LoVo (cell line): ENCODE measurements at places on chromosomes 2 and 18.

GRCh38 chr2:219542931-219543595 is 546 bp downstream of the CHPF start:
- peak; percentile 14 for DNase-seq

DNA sequence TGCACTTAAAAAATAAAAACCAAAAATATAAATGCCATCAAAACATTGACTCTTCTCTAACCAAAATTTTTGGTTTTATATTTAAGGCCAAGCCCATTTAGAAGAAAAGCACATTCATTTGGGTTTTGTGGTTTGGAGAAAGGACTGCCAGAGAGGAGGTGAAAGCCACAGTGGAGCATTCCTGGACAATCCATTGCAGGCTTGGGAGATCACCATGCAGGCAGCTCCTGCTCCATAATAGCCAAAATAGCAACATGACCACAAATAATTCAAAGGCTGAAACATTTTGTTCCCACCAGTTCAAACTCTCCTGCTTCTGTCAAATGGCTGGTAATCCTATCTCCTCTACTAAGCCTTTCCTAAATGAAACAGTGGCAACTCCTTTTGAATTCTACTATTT is 73.5 kb downstream of the GALNT3 start:
- DNase-seq, result no peak

DNA sequence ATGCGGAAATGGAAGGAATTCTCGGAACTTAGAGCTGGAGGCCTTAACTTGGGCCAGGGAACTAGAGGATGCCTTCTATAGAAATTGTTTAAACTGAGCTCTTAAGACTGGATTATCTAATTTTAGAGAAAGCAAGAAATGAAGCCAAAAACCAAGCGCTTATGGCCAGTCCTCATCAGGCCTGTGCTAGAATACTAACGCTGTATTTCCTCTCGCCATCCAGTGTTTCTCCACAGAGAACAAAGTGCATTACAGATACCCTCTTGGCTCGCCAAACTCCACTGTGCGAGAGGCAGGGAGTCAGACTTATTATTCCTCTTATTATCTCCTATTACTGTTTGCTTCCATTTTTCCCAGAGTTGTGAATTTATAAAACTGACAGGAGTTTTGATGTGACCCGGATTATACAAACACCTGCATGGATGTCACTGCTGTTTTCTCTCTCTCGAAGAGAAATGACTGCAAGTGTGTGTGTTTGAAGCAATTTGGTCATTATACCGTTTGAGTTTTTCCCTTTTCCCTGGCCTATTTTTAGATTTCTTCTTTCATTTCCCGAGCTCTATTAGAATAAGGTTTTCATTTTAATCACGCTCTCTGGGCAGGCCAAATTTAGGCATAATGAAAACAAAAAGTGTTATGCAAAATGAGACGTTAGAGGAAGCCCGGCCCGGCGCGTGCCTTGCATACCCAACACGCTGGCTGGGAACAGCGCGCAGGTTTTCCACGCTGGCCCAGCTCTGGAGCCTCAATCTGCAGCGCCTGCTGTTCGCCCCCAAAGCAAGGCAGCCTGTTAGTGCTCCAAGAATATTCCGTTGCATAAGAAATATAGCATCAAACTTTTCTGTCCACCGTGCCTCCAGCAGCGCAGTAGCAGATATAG is 103.3 kb downstream of the ALK start:
- DNase-seq, result no peak

- no peak for DNase-seq
Observed at GRCh38 chr2:192098814-192099491, 95.8 kb downstream of the TMEFF2 start.

GRCh38 chr2:97730245-97730644 is 16.9 kb downstream of the ZAP70 start:
- DNase-seq, result peak; percentile 31

GRCh38 chr18:48109961-48110493 is 179.6 kb upstream of the SMAD2 start:
- peak; percentile 34 for DNase-seq

DNA sequence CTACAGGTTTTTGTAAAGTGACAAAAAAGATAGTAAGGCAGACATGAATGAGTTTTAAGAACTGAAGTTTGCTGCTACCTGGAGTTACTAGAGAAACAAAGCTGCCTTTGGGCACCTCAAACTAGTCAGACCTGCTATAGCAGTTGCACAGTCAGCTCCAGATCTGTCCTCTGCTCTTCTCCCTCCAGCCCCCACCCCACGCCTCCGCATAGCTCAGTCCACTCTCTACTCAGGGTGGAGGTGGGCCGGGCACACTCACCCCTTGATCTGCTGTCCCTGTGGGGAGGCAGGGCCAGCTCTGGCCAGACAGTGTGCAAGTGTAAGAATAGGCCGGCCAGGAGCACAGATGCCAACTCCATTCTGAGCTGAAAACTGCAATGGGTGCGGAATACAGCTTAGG is 4.1 kb downstream of the SERTAD2 start:
- DNase-seq, result peak; percentile 32

GRCh38 chr2:195759877-195760276 is 102.9 kb downstream of the SLC39A10 start:
- no peak for DNase-seq

DNA sequence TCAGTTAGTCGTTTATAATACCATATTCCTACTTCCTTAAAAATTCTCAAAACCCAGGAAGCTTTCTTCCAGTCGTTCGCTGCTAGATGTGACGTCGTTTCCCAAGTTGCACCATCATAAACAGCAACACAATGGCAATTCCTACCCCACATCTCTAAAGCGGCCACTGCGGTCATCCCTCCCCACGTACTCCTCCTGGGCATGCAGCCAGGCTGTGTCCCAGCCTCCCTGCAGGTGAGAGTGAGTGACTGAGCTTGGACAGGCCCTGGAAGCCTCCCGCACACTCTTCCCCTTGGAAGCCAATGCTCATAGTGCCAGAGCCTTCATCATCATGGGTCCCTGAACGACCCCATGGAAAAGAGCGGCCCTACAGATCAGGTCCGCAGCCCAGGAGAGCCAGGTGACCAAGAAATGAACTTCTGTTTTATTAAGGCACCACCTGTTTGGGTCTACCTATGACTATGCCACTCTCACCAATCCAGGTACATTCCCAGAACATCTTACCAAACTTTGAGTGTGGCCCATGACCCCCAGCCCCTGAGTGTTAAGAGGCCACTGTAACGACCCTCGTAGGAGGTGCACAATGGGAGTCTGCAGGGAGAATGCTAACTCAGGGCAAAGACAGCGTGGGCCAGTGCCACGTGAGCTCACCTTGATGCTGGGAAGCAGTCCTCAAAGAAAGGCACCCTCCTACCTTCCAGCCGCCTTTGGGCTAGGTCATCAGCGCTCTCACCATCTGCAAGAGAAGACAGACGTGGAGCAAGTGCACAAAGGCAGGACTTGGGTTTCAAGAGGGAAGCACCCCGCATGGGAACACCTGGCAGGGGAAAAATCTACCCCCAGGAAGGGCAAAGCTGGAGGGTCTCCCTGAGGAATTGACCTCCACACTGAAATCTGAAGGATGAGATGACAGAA is 74.7 kb upstream of the RAB6C start:
- no peak for DNase-seq

DNA sequence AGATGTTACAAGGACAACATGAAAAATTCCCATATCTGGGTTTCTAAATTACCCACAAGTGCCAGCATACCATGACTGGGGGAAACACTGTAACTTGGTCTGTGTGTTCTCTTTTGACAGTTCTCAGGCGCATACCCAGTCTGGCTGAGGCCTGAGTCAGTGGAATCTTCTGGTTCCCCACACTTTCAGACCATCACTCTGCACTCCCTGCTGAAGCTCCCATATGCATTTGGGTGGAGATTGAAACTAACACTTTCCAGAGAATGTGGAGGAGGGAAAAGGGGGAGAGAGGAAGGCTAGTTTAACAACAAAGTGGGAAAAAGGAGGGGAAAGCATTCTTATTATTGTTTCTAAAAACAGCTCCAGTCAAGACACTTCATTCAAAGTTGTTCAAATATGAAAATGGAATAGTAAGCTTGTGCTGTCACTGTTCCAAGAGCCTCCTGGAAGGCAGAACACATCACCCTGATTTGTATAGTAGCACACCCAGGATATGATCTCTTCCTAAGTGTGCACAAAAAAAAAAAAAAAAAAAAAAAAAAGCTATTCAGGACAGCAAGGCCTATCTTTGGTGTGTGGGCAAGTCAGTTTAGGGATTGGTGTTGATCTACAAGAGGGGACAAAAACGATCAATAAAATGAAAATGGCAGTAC is 48.1 kb upstream of the CTIF start:
- no peak for DNase-seq

- DNase-seq, result no peak
Observed at GRCh38 chr2:224077773-224078507, 38.9 kb upstream of the SERPINE2 start.

DNA sequence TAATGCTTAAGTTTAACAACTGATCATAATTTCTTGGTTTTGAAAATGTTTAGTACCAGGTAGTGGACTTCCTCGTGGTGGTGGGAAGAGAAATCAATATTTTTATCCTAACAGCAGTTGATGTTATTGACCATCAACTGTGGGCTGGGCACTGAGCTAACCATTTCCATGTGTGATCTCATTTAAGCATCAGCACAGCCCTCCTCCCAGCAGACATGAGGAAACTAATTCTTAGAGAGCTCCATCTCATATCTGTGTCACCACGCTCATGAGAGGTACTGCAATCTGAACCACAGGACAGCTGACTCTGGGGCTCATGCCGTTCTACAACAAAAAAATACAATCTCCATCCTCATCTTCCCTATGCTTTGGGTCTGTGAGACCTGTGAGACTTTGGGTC is 332.8 kb upstream of the RAB12 start:
- no peak for DNase-seq

GRCh38 chr2:37641582-37642171 is 29.8 kb downstream of the CDC42EP3 start:
- DNase-seq, result no peak

DNA sequence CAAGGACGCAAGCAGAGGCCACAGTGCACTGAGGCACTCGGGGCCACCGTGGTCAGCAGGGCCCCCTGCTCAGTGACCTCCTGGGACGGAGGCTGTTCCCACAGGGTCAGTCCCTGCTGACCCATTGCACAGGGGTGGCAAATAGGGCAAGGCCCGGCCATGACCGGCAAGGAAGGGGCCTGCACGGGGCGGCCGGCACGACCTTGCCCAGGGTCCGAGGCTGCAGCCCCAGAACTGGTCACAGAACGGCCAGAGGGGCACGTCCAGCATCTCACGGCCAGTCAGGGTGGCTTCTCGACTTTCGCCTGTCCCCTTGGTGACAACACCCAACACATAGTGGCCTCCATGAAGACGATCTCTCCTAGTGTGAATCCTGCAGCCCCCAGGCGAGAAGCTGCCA is 27.6 kb upstream of the OTOS start:
- DNase-seq, result no peak

- no peak for DNase-seq
Observed at GRCh38 chr18:27778441-27778840, 398.5 kb downstream of the CDH2 start.

GRCh38 chr18:54197747-54198411 is 26.6 kb downstream of the MBD2 start:
- no peak for DNase-seq

DNA sequence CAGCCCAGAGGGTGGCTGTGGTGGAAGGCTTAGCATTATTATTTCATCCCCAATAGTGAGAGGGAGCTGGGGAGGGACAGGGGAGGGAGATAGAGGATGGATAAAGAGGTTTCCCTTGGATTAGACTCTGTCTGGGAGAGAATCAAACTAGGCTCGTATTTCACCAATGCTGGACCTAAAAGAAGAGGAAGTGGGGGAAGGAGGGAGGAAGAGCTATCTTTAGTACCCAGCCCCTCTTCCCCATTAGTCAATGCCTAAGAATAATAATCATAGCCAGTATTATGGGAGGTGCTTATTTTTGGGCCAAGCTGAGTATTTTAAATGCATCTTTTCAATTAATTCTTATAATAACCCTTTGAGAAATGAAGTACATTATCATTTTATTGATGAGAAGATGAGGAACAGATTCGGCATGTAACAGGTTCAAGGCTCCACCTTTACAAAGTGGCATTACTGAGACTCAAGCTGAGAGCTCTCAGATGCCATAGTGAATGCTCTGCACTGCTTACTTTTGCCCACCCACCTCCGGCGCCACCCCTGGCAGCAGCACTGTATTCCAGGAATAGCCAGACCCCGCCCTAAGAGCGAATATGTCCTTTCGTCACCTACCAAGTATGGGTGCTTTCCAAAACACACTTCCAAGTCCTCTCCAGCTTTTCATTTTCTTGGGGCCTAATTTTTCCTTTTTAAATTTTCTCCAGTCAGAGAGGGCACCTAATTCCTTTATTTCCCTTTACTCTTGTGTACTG is 21.0 kb downstream of the PAX8 start:
- no peak for DNase-seq

DNA sequence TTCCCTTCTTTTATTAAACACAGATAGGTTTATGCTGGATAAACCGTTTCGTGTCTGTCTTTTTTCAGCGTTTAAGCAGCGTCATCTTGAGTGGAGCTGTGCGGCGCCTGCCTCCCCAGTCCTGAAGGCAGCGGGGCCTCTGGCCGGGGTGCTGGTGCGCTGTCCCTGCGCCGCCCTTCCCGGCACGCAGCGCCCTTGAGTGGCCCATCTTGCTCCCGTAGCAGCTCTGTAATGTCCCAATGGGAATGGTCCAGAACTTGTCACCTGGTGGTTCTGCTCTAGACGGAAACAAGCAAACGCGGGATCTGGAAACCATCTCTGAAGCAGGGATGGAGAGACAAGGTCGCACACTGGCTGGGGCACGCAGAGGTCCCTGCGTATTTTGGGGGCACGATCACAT is 24.5 kb downstream of the PRELID3A start:
- no peak for DNase-seq

DNA sequence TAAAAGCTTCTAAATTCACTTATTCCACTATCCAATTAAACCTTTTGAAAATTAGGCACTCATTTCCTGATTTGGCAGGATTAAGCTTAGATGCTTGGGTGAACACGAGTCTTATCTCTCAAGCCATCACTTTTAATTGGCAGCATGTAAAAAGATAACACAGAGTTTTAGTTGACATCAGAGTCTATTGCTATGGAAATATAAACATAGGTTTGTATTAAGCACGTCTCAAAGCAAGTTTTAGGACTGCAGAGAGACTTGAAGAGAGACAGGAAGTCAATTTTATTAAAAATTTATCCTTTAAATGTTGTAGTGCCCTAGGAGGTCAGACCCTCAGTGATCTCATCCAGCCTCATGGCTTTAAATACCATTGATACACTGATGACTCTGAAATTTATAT is 5.6 kb downstream of the RBKS start:
- DNase-seq, result peak; percentile 17

DNA sequence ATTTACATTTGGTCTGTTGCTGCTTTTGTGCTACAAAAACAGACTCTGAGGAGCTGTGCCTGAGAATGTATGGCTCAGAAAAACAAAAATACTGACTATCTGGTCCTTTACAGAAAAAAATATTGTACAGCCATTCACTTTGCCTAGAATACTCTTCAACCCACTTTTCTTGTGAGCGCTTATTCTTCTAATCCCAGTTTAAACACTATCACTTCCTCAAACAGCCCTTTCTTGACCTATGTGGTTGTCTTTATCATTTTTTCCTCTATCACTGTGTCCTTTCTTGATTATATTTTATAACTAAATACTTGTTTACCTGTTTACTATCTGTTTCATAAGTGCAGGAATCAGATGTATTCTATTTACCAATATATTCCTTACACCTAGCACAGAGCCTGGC is 33.5 kb downstream of the CUL3 start:
- no peak for DNase-seq

- DNase-seq, result no peak
Observed at GRCh38 chr2:33488715-33489540, 12.5 kb downstream of the RASGRP3 start.

- DNase-seq, result peak; percentile 75
Observed at GRCh38 chr2:101251844-101252407, 760 bp upstream of the CNOT11 start.
